ENCODE measurements at places on chromosomes 5 and 9. TPM values are rescaled to one million over a fixed set of nuclear protein-coding genes. Genes with fewer than 3 reads are reported as not detected.
A peak's percentile ranks its signal among the peaks of the same experiment; 100 is the strongest.

The EFNA5 gene
- 3.0 TPM for polyA plus RNA-seq

The TCF7 gene
- 2.0 TPM for polyA plus RNA-seq

GRCh38 chr9:116308076-116308475 lies 154.5 kb downstream of the PAPPA start:
- DNase-seq: no peak

GRCh38 chr9:115992834-115993233 lies 160.8 kb upstream of the PAPPA start:
- DNase-seq: no peak

DNA sequence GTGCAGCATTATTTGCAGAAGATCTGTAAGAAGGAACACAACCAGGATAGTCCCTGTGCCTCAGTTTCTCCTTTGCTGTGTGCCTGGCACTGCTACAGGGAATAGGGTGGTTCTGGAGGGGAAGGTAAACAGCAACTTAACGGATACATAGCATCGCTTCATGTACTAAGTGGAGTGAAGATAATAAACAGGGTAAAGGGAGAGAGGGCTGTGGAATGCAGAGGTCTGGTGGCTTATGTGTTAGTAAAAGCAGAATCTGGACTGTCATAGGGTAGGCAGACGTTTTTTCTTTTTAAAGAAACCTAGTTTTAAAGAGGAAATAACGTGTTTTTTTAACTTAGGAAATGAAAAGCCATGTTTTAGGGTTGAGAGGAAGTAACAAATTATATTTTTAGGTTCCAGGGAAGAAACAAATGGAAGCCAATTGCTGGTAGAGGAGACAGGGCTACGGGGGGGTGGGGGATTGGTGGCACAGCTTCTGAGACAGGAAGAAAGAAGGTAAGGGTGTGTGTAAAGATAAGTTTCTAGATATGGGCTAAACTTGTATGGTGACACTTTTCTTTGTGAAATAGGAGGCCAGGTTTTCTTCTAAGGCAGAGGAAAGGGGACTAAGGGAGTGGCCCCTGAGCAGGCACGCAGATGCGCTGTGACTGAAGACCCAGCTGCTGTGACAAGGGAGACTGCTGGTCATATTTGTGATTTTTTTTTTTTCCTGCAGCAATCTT lies 1.3 kb downstream of the GNG10 start:
- DNase-seq: no peak

- DNase-seq: no peak
These were observed 554.3 kb upstream of the CLINT1 start for GRCh38 chr5:158413122-158413680.

DNA sequence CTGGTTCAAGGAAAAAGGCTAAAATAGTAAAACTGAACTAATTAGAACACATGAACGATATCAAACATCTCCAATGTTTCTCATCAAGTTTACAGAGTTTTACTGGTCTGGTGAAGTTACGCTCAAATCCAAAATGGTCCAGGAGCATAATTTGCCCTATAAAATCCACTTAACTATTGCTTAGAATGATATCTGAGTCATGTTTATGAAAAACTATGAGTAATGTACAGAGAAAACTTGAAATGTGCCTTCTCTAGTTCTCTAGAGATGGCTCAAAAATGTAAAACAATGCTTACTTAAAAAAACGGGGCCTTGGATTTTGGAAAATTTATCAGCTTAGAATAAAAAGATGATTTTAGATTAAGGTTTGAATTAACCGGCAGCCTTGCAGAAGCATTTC lies 108.1 kb downstream of the FBXW11 start:
- DNase-seq: no peak

DNA sequence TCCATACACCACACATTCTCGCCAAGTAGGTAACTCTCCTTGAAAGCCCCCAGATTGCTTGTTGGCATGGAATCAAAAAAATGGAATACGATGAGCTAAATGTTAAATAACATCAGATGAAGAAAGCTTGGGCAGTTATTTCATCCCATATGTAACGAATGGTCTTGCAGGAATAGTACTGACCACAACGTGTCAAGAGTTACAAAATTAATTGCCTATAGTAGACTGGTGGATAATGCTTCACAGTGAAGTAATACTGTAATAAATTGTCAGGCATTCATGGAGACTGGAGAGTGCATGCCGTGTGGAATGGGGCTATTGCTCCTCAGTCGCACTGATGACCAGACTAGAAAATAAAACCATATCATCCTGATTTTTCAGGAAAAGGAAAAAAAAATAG lies 1628.7 kb downstream of the MAT2B start:
- DNase-seq: no peak

DNA sequence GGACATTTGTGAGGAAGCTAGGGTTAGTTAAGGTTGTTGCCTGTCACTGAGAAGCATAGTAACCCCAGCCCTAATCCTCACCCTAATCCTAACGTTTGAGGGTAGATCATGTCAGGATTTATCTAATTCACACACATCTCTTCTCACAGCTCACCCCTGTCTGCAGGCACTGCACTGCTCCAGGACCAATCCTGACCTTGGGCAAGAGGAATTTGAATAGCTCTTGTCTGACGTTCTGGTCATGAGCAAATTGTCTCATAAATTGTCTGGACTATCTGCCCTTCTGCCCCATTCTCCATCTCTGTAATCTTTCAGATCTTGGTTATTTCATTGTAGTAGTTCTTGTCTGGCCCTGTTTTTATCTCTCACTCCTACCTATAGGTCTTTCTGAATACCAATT lies 18.7 kb downstream of the CRHBP start:
- DNase-seq: no peak

DNA sequence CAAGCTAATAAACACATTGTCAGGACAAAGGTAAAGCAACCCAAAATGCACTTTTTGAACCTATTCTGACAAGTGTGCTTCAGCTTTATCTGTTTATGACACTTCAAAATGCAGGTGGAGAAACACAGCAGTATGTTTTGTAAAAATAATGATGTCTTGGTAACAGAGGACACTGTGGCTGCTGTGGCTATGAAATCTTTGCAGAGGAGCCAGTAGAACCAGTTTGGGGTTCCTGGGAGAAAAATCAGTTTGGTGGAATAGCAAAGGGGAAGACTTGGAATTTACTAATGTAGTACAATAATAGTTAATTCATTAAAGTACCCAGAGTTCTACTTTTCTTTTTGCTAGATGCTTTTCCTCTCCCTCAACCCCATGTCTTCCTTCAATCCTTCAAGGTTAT lies 40.6 kb downstream of the SIL1 start:
- no peak for DNase-seq

DNA sequence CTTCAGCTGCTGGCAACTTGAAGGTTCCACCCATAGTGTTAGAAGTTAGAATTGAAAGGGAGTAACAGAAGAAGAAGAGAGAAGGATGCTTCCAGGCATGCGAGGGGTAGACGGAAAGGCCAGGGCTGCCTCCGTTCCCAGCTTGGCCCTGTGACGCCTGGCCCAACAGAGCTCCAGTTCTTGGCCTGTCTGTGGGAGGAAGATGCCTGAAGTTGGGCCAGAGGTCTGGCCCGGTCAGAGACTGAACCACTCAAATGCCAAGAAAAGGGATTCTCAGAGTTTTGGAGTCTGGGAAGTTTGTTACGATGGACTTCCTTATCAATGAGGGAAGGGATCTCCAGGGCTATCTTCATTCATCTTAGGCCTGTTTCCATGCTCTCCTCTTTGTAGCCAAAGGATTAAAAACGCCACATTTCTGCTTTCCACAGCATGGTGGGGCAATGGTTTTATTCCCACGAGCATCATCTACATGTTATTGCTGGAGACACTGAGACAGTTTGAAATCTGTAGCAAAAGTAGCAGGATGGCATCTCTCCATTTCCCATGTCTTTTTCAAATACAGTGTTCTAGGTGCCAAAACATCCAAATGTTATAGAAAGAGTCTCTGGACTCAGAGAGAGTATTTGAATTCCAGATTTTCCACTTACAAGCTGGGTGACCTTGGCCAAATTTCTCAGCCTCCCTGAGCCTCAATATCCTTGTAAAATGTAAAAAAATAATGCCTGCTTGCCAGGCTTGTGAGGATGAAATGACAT lies 65.4 kb upstream of the ANKRD55 start:
- DNase-seq: peak; percentile 51

GRCh38 chr5:157603333-157604190 lies 28.0 kb upstream of the ADAM19 start:
- peak; percentile 69 for DNase-seq

The ADGRV1 gene
- 1.4 TPM for polyA plus RNA-seq

- DNase-seq: no peak
These were observed 387.7 kb downstream of the EBF1 start for GRCh38 chr5:158711927-158712529.

DNA sequence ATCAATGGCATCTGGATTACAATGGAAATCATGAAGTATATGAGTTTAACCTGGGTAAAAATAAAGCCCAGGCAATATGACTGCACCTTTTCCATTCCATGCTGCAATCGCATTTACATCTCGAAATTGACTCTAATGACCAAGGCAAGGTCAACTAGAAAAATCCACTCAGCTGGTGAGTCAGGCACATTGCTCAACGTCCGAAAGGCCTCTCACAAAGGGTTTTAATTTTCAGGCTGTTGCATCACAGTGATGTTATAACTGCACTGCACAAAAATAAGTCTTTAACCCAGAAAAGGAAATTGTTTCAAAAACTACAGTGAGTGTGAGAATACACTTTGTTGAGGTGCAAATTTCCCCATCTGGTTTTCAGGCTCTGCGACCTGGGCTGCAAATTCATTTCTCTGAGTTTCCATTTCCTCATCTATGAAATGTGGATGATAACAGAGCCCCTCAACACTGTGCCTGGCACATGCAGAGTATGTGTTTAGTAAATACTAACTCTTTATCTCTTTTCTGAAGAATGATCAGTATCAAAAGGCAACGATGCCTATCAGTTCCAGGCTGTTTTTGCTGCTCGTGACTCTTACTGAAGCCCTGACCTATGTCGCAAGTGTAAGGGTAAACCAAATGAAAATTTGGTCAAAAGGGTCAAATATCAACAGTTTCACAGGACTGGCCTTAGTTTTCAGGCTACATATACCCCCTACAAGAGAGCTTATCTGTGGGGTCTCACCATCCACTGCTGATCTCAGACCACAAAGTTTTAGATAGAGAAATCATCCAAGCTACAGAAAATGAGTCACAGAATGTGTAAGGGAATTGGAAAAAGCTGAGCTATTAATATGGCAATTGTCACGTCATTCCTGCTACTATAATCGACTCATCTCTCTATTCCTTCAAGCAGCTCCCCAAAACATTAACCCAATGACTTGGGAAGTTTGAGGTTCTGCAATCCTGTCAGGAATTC lies 4.1 kb downstream of the NFIL3 start:
- DNase-seq: peak; percentile 35

The CXCL14 gene
- 21.1 TPM for polyA plus RNA-seq

- DNase-seq: no peak
These were observed 30.9 kb downstream of the FABP6 start for GRCh38 chr5:160260006-160260775.

GRCh38 chr5:139967353-139967752 lies 75.7 kb downstream of the NRG2 start:
- DNase-seq: no peak

All from muscle of back (tissue), 13 donors.